ENCODE measurements at places on chromosomes 1 and 21. TPM values are rescaled to one million over a fixed set of nuclear protein-coding genes. Genes with fewer than 3 reads are reported as not detected.

DNA sequence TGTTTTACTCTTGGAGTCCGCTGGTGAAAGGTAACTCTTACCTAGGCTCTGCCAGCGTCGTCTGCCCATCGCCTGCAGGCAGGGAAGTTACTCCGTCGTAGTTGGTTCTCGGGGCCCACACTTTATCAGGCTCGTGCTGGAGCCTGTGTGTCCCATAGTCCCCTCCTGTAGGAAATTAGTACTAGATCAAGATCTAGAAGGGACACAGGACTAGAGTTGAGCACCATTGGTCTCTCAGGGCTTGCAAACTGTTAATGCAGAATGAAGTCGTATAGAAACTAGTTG is 940 bp downstream of the SRRM1 start:
- no peak for DNase-seq

GRCh38 chr1:215045698-215046308 is 36.7 kb upstream of the KCNK2 start:
- no peak for DNase-seq

GRCh38 chr1:23528250-23528978 is 2.6 kb downstream of the E2F2 start:
- DNase-seq = no peak

- DNase-seq = no peak
Measured at GRCh38 chr1:180131510-180131909, 23.2 kb upstream of the QSOX1 start.

The FAAH gene
- total RNA-seq = 16.2 TPM

The LAPTM5 gene
- 1.5 TPM for total RNA-seq

The SPRR4 gene
- total RNA-seq = not detected

The RGS8 gene
- total RNA-seq = 1.8 TPM

The BTBD8 gene
- total RNA-seq = 2.4 TPM

The TFF2 gene
- total RNA-seq = not detected
